Kidney tubule cell (primary cell): ENCODE measurements at places on chromosomes 6 and 20.

DNA sequence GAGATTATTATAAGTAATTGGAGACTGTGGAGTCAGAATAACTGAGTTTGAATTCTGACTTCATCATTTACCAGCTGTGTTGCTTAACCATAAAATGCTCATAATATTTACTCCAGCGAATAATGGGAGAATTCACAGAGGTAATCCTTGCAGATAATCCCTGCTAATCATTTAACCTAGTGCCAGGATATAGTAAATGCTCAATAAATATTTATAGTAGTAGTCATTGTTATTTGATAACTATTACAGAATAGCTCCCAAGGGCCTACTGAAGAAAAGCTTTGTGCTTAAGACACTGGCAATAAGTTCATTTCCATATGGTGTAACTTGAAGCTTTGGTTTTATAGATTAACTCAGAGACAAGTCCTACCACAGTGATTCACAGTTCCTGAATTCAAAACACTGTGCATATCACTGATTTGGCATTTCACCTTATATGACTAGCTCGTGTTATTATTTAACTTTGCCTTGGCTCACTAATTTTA, 208.8 kb upstream of the PLCB4 start:
- peak; percentile 100 for DNase-seq

DNA sequence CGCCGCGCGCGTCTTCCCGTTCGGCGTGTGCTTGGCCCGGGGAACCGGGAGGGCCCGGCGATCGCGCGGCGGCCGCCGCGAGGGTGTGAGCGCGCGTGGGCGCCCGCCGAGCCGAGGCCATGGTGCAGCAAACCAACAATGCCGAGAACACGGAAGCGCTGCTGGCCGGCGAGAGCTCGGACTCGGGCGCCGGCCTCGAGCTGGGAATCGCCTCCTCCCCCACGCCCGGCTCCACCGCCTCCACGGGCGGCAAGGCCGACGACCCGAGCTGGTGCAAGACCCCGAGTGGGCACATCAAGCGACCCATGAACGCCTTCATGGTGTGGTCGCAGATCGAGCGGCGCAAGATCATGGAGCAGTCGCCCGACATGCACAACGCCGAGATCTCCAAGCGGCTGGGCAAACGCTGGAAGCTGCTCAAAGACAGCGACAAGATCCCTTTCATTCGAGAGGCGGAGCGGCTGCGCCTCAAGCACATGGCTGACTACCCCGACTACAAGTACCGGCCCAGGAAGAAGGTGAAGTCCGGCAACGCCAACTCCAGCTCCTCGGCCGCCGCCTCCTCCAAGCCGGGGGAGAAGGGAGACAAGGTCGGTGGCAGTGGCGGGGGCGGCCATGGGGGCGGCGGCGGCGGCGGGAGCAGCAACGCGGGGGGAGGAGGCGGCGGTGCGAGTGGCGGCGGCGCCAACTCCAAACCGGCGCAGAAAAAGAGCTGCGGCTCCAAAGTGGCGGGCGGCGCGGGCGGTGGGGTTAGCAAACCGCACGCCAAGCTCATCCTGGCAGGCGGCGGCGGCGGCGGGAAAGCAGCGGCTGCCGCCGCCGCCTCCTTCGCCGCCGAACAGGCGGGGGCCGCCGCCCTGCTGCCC, 1.1 kb downstream of the SOX4 start:
- peak; percentile 53 for DNase-seq

GRCh38 chr20:64038224-64038564, 2.2 kb downstream of the C20orf204 start:
- no peak for DNase-seq

- no peak for DNase-seq
These were observed 39.5 kb downstream of the CRISP1 start for GRCh38 chr6:49826743-49827406.

DNA sequence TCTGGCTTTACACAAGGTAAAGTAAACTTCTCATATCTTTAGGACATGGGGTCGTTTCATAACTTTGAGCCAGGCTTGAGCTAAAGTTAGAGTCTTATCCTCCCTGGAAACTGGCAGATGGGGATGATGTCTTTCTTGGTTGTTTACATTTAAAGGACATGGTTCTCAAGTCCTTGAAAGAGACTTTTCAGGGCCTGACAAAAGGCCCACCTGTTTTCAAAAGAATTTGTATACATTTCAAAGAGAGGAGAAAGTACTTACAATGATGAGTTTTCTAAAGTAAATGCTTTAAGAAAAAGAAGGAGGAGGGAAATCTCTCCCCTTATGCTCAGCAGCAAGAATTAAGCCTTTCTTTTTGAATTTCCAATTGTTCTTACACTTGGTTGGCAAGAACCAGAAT, 45.7 kb upstream of the TINAG start:
- DNase-seq: no peak

DNA sequence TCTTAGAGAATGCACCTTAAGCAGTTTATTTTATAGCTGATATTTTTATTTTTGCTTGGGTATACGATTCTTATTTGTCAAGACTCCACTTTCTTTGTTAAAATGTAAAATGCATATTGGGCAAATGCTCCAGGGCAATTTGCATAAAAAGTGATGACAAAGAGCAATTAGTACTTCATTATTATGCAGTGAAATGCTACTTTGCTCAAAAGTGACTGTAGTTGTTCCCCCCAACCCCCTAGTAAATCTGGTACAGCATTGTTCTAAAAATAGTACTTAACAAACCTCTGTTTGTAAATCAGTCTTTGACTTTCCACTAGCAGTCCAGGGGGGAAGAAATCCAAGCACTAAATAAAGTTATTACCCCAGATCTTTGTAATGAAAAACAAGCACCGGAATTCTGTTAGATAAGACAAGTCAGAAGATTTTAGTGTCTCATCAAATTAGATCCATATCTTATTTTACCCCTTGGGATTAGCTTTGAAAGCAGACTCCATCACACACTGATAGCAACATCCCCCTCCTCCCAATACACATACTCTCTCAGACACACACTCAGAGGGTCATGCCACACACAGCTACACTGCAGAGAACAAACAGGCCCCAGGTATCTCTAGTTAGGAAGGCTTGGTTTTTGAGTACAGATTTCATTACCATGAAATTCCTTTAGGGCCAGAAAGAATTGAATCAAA, 32.9 kb upstream of the BACH2 start:
- no peak for DNase-seq

DNA sequence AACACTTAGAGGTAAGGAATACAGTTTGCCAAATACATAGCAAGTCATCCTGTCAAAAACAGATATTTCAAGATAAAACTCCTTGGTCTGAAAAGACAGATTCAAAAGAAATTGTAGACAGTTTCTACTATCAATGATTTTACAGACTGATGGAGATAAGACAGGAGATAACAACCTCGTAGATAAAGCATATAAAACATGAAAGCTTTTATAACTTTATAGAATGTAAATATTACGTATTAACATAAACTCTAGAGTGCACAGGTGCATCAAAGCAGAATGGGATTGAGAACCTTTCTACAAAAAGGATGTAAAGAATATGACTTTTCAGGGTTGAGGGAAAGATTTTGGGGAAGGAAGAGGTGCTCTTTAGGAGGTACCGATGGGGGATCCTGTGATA, 158.0 kb upstream of the CENPW start:
- DNase-seq: no peak
